ENCODE measurements at places on chromosomes 3 and 15. TPM values are rescaled to one million over a fixed set of nuclear protein-coding genes. Genes with fewer than 3 reads are reported as not detected.

LCMT2 gene
- 7.4 TPM for total RNA-seq

LHFPL4 gene
- not detected for total RNA-seq

DNA sequence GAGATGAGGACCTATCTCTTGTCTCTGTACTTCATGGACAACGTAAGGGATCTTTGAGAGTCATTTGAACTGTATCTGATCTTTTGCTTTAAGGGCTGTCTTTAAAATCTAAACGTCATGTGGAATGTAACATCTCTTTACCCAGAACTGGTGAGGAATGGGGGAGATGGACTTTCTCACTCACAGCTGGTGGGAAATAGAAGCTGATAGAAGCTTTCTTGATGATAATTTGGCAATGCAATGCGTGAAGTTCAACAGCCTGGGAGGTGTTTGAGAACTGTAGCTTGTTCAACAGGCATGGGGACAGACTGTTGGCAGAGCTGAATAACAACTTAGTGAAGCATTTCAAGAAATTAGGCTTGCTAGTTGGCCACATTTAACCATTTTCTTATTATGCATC is 21.5 kb upstream of the RORA start:
- no peak overlapping the region for H3K4me3 ChIP-seq
- no peaks in the 10 kb centered on the region for H3K4me1 ChIP-seq
- H3K36me3 ChIP-seq = no peaks in the 10 kb centered on the region
- peaks cover 42% of the 10 kb centered on the region for H3K27me3 ChIP-seq
- no peak overlapping the region for H3K27ac ChIP-seq

- no peak for DNase-seq
- peaks cover 2% of the 10 kb centered on the region for H3K4me1 ChIP-seq
- H3K27ac ChIP-seq = no peak overlapping the region
- H3K27me3 ChIP-seq = peaks cover 28% of the 10 kb centered on the region
- no peak overlapping the region for H3K4me3 ChIP-seq
- no peaks in the 10 kb centered on the region for H3K36me3 ChIP-seq
These were observed 5.8 kb downstream of the NLGN1 start for GRCh38 chr3:173403376-173403775.

DNA sequence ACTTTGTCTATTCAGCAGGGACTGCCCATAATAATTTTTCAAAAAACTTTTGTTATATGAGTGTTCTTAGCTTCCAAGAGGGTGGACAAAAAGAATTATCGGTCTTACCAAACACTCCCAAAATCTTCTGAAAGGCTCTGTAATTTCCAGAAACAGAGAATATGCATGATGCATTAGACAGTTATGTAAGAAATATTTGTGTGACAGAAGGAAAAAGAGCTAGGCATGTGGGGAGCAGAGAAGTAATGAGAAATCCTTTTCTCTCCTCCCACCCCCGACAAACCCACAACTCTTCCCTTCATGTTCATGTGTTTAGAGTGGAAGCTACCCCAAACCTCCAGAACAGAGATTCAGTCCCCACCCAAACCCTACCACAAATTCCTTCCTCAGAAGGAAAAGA is 86.8 kb downstream of the MYO5A start:
- no peak overlapping the region for H3K4me3 ChIP-seq
- H3K27me3 ChIP-seq = no peaks in the 10 kb centered on the region
- DNase-seq = no peak
- H3K27ac ChIP-seq = peak overlapping the region; percentile 3
- H3K4me1 ChIP-seq = peaks cover 44% of the 10 kb centered on the region

DNA sequence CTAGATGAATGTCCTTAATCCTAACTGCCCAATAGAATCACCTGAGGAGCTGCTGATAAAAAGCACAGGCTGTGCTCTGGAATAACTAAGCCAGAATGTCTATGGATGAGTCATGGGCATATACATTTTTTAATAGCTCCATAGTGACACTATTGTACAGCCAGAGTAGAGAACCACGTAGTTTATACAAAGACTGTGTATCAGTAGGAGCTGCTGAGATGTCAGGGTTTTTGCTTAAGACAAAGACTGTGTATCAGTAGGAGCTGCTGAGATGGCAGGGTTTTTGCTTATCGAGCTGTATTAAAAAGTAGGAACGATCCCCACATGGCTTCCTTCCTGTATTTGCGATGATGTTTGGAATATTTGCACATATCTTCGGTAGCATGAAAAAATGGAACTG is 137.4 kb downstream of the SV2B start:
- no peak overlapping the region for H3K4me3 ChIP-seq
- no peaks in the 10 kb centered on the region for H3K36me3 ChIP-seq
- peaks cover 11% of the 10 kb centered on the region for H3K27me3 ChIP-seq
- H3K27ac ChIP-seq = no peak overlapping the region
- no peaks in the 10 kb centered on the region for H3K4me1 ChIP-seq

All from chondrocyte (in vitro differentiated cells).